ENCODE measurements at places on chromosomes 1 and 21.
A peak's percentile ranks its signal among the peaks of the same experiment; 100 is the strongest.

DNA sequence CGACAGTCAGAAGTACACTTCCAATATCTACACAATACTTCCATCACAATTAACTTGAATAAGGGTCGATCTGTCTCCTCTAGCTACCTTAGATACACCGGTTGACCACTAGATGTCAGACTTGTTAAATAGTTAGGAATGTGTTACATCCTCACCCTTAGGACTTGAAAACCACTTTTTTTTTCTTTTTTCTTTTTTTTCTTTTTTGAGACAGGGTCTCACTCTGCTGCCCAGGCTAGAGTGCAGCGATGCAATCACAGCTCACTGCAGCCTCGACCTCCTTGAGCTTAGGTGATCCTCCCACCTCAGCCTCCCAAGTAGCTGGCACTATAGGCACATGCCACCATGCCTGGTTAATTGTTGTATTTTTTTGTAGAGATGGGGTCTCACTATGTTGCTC is 120.4 kb upstream of the GREM2 start:
- DNase-seq: no peak

GRCh38 chr21:42566524-42567213 is 53.0 kb downstream of the SLC37A1 start:
- peak; percentile 51 for DNase-seq

- DNase-seq: no peak
Measured at GRCh38 chr1:101420406-101420805, 183.6 kb downstream of the S1PR1 start.

GRCh38 chr21:42044871-42045495 is 26.1 kb upstream of the UMODL1 start:
- DNase-seq: peak; percentile 72

DNA sequence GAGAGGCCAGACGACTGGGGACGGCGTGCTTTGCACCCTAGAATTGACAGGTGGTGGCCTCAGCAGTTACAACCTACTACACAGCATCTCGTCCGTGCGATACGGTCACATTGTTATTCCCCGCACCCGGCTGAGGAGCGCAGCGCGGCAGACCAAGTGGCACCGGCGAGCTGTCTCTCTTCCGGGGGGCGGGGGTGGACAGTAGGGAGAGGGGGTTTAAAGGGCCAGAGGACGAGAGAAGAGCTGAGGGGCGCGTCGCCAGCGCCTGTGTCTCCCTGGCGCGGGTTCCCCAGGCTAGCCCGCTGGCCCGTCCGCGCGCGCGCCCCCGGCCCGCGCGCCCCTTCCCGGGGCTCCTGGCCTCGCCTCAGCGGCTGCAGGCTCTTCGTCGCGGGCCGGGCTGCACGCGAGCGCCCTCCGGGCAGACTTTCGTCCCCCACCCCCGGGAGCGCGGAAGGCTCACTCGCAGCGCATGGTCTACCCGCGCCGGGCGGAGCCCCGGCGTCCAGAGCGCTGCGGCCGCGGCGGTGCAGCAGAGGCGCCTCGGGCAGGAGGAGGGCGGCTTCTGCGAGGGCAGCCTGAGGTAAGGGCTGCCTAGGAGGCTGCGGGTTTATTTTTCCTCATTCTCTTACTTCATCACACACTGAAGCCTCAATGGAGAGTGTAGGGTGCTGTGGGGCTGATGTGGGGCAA is at the start of gene PDE4B:
PDE4B (plus strand) TSS at position 227 of the 690 bp plus-strand sequence.
- peak; percentile 80 for DNase-seq

- DNase-seq: no peak
Measured at GRCh38 chr1:37794372-37795339, 1.0 kb downstream of the MANEAL start.

DNA sequence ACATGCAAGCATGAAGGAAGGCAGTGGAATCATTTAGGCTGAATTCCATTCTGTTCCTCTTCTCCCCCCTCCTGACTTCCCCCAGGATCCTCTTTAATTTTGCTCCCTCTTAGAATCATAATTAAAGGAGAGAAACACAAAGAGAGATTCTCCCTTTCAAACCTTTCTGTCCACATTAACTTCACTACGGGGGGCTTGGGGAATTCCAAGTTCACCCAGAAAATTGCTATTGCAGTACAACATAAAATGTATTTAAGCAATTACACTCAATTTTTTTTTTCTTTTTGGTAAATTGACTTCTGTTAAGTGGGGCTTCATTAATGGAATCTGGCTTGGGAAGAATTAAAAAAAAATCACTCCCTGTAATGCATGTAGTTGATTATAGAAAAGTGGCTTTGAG is 13.4 kb upstream of the HMGB4 start:
- no peak for DNase-seq
